ENCODE measurements at places on chromosomes 13 and 19.

GRCh38 chr19:11345122-11345803 lies 805 bp downstream of the TMEM205 start:
- H3K36me3 ChIP-seq = peaks cover 11% of the 10 kb centered on the region
- peak overlapping the region; percentile 97 for H3K27ac ChIP-seq
- no peaks in the 10 kb centered on the region for H3K27me3 ChIP-seq

GRCh38 chr13:30744681-30745077 lies 9.3 kb downstream of the ALOX5AP start:
- H3K4me3 ChIP-seq = peak overlapping the region; percentile 69
- no peaks in the 10 kb centered on the region for H3K27me3 ChIP-seq
- DNase-seq = no peak
- peak overlapping the region; percentile 90 for H3K27ac ChIP-seq

- peaks cover 37% of the 10 kb centered on the region for H3K4me1 ChIP-seq
- H3K4me3 ChIP-seq = peak within 1 kb of the TSS; percentile 97
- H3K27ac ChIP-seq = peak within 1 kb of the TSS; percentile 91
- no peaks in the 10 kb centered on the region for H3K27me3 ChIP-seq
Measured at GRCh38 chr19:12551060-12551832, at the start of gene ZNF564. Gene ZNF564 (minus strand): TSS chr19:12551482. CDS start chr19:12551332, 150 bp downstream.

- no peak overlapping the region for H3K27ac ChIP-seq
- H3K27me3 ChIP-seq = no peaks in the 10 kb centered on the region
- no peak overlapping the region for H3K4me3 ChIP-seq
- H3K4me1 ChIP-seq = peaks cover 29% of the 10 kb centered on the region
- no peak for DNase-seq
- peaks cover 21% of the 10 kb centered on the region for H3K36me3 ChIP-seq
Measured at GRCh38 chr13:72745260-72745659, 17.5 kb downstream of the BORA start.

- DNase-seq = no peak
- H3K4me1 ChIP-seq = peaks cover 15% of the 10 kb centered on the region
- H3K27me3 ChIP-seq = no peaks in the 10 kb centered on the region
- H3K4me3 ChIP-seq = no peak overlapping the region
Measured at GRCh38 chr13:113537909-113538688, 46.5 kb upstream of the TFDP1 start.

DNA sequence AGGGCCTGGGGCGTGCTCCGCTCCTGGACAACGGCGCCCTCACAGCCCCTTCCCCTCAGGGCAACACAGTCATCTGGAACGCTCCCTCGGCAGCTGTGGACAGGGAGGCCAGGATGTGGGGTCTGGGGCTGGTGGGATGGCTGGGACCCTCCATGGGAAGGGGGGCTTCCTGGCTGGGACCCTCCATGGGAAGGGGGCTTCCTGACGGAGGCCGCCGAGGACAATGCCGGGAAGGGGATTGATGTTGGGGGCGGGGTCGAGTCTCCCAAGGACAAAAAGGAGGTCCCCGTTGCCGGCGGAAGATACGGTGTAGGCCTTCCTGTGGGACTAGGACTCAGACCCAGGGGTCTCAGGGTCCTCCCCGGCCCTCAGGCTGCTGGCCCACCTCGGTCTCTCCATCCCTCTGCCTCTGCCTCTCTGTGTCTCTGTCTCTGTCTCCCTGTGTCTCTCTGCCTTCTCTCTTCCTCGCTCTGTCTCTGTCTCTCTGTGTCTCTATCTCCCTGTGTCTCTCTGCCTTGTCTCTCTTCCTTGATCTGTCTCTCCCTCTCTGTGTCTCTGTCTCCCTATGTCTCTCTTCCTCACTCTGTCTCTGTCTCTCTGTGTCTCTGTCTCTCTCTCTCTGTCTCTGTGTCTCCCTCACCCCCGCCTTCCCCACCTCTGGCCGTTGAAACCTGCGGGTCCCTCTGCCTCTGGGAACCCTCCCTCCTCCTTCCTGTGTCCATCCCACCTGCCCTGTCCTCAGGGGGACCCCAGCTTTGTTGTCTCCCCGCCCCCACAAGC lies 2.7 kb upstream of the MADCAM1 start:
- peaks cover 10% of the 10 kb centered on the region for H3K4me1 ChIP-seq
- H3K4me3 ChIP-seq = no peak overlapping the region
- DNase-seq = no peak
- peaks cover 7% of the 10 kb centered on the region for H3K27me3 ChIP-seq

- DNase-seq = no peak
- no peaks in the 10 kb centered on the region for H3K36me3 ChIP-seq
- no peaks in the 10 kb centered on the region for H3K4me1 ChIP-seq
- H3K27ac ChIP-seq = no peak overlapping the region
- H3K4me3 ChIP-seq = no peak overlapping the region
Measured at GRCh38 chr13:19606737-19607136, 26.7 kb upstream of the MPHOSPH8 start.

GRCh38 chr13:60137911-60138560 lies 25.7 kb downstream of the DIAPH3 start:
- no peaks in the 10 kb centered on the region for H3K27me3 ChIP-seq
- peaks cover 6% of the 10 kb centered on the region for H3K4me1 ChIP-seq
- H3K27ac ChIP-seq = no peak overlapping the region
- no peak overlapping the region for H3K4me3 ChIP-seq
- no peak for DNase-seq

DNA sequence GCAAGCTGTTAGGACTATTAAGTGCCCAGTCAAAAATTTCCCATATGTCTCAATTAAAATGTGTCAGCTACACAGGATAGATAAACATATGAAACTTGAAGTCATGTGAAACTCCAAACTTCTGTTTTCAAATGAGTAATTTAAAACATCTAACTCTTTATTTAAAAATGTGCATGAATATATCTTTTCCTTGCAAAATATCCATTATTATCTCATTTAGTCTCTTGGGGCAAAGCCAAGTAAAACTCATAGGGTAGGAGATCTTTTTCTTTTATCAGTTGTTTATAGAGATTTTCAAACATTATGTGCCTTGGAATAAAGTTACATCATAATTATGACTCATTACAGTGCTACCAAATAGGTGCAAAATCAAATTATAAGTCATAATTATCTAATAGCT lies 2020.1 kb upstream of the PRR20A start:
- no peaks in the 10 kb centered on the region for H3K4me1 ChIP-seq
- no peaks in the 10 kb centered on the region for H3K27me3 ChIP-seq
- H3K4me3 ChIP-seq = no peak overlapping the region
- no peaks in the 10 kb centered on the region for H3K36me3 ChIP-seq
- H3K27ac ChIP-seq = no peak overlapping the region

- DNase-seq = no peak
- H3K27me3 ChIP-seq = peaks cover 4% of the 10 kb centered on the region
- no peak overlapping the region for H3K4me3 ChIP-seq
- H3K36me3 ChIP-seq = no peaks in the 10 kb centered on the region
- H3K4me1 ChIP-seq = no peaks in the 10 kb centered on the region
Measured at GRCh38 chr13:94753327-94753726, 41.0 kb upstream of the SOX21 start.

- H3K36me3 ChIP-seq = no peaks in the 10 kb centered on the region
- H3K4me3 ChIP-seq = no peak overlapping the region
- no peaks in the 10 kb centered on the region for H3K4me1 ChIP-seq
Measured at GRCh38 chr13:59391696-59392095, 772.0 kb downstream of the DIAPH3 start.

GRCh38 chr13:108786456-108787200 lies 157.2 kb downstream of the MYO16 start:
- H3K27ac ChIP-seq = no peak overlapping the region
- H3K36me3 ChIP-seq = no peaks in the 10 kb centered on the region
- H3K4me3 ChIP-seq = no peak overlapping the region
- H3K27me3 ChIP-seq = no peaks in the 10 kb centered on the region

DNA sequence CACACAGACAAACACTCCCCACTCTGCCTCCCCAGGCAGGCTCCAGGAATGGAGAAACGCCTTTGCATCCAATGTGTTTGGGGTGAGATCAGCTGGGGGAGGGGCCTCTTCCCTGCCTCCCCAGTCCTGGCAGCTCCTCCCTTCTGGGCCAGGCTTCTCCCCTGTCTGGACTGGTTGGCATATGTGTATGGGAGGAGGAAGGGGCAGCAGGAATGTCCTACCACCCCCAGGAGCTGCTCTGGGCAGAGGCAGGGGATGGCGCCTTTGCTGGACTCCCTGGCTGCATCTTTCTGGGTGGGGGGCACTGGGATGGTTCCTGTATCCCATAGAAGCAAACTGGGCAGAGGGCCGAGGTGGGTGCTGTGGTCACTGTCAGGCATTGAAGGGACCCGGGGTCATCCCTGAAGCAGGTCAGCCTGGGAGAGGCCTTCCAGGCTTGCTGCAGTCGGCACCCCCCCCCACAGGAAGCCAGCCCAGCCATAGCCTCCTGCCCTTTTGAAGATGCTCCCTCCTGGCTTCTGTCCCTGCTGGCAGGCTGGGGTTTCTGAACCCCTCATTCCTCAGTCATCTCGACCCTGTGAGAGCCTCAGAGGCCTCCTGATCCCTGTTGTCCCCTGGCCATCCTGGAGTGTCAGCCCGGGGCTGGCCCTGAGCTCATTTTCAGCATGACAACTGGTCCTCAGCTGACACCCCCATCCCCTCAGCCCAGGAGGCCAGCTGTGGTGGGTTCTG lies 21.2 kb upstream of the SLC7A10 start:
- H3K36me3 ChIP-seq = no peaks in the 10 kb centered on the region
- no peak overlapping the region for H3K4me3 ChIP-seq
- H3K27ac ChIP-seq = no peak overlapping the region
- no peaks in the 10 kb centered on the region for H3K27me3 ChIP-seq

- no peak for DNase-seq
- H3K4me1 ChIP-seq = no peaks in the 10 kb centered on the region
- peaks cover 2% of the 10 kb centered on the region for H3K36me3 ChIP-seq
- no peak overlapping the region for H3K27ac ChIP-seq
- peaks cover 5% of the 10 kb centered on the region for H3K27me3 ChIP-seq
Measured at GRCh38 chr13:31413516-31413915, 213.7 kb downstream of the B3GLCT start.

DNA sequence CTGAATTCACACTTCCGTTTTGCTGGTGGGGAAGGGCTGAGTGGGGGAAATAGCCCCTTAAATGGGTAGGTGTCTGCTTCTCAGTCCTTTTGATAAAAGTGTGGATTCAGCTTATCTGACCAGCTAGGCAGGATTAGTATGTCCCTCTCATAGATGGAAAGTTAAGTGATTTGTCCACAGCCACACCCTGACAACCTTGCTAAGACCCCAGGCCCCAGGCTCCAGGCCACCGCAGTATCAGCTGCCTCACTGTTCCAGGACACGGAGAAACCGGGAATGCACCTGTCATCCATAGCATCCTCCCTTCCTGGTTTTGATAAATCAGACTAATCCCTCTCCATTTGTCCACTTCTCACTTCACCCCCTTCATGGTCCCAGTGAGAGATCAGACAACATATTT lies 197.7 kb downstream of the USP12 start:
- H3K27ac ChIP-seq = no peak overlapping the region
- no peaks in the 10 kb centered on the region for H3K36me3 ChIP-seq
- no peak overlapping the region for H3K4me3 ChIP-seq
- peaks cover 23% of the 10 kb centered on the region for H3K27me3 ChIP-seq
- DNase-seq = no peak

GRCh38 chr13:40772765-40773473 lies 1.9 kb upstream of the MRPS31 start:
- H3K27ac ChIP-seq = no peak overlapping the region
- no peak overlapping the region for H3K4me3 ChIP-seq
- no peaks in the 10 kb centered on the region for H3K27me3 ChIP-seq

GRCh38 chr19:51784922-51785690 lies 9.9 kb upstream of the FPR3 start:
- no peak for DNase-seq
- peaks cover 16% of the 10 kb centered on the region for H3K27me3 ChIP-seq
- H3K36me3 ChIP-seq = no peaks in the 10 kb centered on the region
- no peak overlapping the region for H3K4me3 ChIP-seq
- no peak overlapping the region for H3K27ac ChIP-seq
- no peaks in the 10 kb centered on the region for H3K4me1 ChIP-seq

DNA sequence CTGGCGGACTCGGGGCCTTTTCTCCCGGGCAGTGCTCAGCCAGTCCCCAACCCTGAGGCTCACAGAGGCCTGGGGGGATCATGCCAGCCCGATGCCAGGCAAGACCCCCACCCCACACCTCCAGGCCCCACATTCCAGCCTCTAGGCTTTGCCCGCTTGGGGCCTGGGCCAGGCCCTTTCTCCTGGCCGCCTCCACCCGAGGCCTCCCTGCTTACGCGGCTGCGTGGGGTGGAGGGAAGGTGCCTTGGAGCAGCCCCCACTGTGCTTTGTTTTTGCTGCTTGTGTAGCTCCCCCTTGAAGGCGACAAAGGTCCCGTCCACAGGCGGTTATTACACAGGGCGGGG lies 38.4 kb downstream of the SMIM24 start:
- H3K27me3 ChIP-seq = no peaks in the 10 kb centered on the region
- H3K27ac ChIP-seq = no peak overlapping the region
- DNase-seq = no peak
- H3K4me3 ChIP-seq = no peak overlapping the region
- peaks cover 5% of the 10 kb centered on the region for H3K36me3 ChIP-seq

- peaks cover 3% of the 10 kb centered on the region for H3K36me3 ChIP-seq
- H3K4me1 ChIP-seq = no peaks in the 10 kb centered on the region
- H3K27me3 ChIP-seq = no peaks in the 10 kb centered on the region
Measured at GRCh38 chr13:107819071-107819470, 396.3 kb downstream of the LIG4 start.

DNA sequence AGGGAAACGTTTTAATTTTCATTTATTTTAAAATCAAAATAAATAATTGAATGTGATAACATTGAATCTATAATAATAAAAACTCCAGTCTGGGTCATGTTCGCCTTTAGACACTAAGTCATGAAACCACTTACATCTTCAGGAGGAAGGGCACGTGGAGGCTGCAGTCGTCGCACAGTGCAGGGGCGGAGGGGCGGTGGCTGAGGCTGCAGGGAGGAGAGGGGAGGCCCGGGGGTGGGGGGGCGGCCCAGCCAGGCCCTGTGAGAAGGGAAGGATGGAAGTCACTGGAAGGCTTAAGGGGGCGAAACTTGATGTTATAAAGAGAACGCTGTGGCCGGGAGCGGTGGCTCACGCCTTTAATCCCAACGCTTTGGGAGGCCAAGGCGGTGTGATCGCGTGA lies 14.9 kb upstream of the LATS2 start:
- H3K27me3 ChIP-seq = peaks cover 15% of the 10 kb centered on the region
- peak overlapping the region; percentile 23 for H3K4me3 ChIP-seq
- H3K36me3 ChIP-seq = peaks cover 5% of the 10 kb centered on the region
- H3K4me1 ChIP-seq = peaks cover 16% of the 10 kb centered on the region

GRCh38 chr13:29937841-29938240 lies 87.4 kb upstream of the UBL3 start:
- H3K27ac ChIP-seq = peak overlapping the region; percentile 74
- H3K4me3 ChIP-seq = peak overlapping the region; percentile 45
- peaks cover 55% of the 10 kb centered on the region for H3K4me1 ChIP-seq
- DNase-seq = no peak
- H3K36me3 ChIP-seq = peaks cover 4% of the 10 kb centered on the region

GRCh38 chr19:51468545-51468920 lies 9.8 kb upstream of the CEACAM18 start:
- no peak for DNase-seq
- H3K27ac ChIP-seq = no peak overlapping the region
- no peak overlapping the region for H3K4me3 ChIP-seq
- peaks cover 5% of the 10 kb centered on the region for H3K4me1 ChIP-seq
- H3K27me3 ChIP-seq = peaks cover 79% of the 10 kb centered on the region
- H3K36me3 ChIP-seq = no peaks in the 10 kb centered on the region

- no peaks in the 10 kb centered on the region for H3K4me1 ChIP-seq
- no peaks in the 10 kb centered on the region for H3K36me3 ChIP-seq
- H3K27ac ChIP-seq = no peak overlapping the region
- DNase-seq = no peak
Measured at GRCh38 chr13:100818711-100819110, 144.1 kb upstream of the TMTC4 start.

Data from effector memory CD8-positive, alpha-beta T cell (primary cell).